Dermis blood vessel endothelial cell (primary cell): ENCODE measurements at places on chromosomes 7 and 10. TPM values are rescaled to one million over a fixed set of nuclear protein-coding genes. Genes with fewer than 3 reads are reported as not detected.

DNA sequence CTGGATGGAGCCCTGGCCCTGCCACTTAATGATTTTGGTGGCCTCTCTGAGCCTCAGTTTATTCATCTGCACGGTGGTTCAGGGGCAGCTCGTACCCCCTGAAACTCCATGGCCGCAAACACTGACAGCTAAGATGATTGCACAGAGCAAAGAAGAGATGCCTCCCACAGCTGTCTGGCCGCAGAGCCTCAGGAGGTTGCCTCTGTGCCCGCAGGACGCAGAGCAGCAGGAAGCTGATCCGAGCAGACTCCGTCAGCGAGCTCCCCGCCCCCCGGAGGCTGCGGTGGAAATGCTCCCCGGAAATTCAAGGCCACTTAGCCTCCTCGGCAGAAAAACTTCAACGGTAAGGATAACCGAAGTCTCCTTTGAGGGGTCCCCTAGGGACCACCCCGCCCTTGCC is 30.2 kb upstream of the C10orf53 start:
- no peak for DNase-seq

DNA sequence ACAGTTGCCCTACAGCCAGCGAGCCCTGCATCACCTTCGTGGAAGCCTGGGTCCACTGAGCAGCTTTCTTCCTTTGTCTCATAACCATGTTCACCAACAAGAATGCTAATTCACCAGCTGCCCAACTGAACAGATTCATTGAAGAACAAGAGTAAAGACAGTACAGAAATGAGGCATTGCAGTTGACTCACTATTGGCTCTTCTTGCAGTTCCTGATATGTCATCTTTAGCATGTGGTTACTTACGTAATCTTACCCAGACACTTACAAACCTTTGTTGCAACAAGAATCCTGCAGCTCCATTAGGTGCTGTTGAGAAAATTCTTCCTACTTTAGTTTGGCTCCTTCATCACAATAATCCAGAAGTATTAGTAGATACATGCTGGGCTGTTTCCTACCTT is 174.0 kb upstream of the TPK1 start:
- no peak for DNase-seq

DNA sequence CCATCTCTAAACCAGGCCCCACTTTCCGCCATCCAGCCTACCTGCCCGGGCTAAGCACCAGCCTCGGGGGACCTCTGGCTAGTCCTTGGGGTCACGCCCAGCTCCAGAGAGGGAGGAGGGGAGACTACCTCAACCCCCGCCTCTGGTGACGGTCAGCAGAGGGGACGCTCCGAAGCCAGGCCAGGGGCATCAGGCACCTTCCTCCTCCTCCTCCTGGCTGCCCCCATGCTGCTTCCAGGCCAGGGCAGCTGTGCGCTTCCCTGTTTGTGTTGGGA is 4.0 kb upstream of the SMARCD3 start:
- no peak for DNase-seq

GRCh38 chr7:101400751-101401150 is 38.1 kb downstream of the COL26A1 start:
- DNase-seq = no peak

GRCh38 chr7:150686030-150686631 is 625 bp downstream of the GIMAP2 start:
- peak; percentile 40 for DNase-seq

- no peak for DNase-seq
These were observed 41.9 kb downstream of the WIPI2 start for GRCh38 chr7:5231811-5232484.

DNA sequence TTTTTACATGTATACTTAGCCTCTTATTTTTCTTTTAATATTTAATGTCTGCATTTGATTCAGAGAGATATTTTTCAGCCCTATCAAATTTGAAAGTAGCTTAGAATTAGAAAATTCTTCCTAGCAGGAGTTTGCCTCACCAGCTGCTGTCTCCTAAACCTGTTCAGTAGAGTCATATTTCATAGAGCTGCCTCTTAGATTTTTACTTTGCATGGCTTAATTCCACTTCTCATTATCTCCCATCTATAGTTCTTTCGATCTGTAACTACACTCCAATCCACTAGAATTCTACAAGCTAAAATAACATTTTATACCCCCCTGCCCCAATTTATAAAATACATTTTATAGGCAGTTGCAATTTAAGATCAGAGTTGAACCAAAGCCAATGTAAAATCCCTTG is 227.0 kb downstream of the ANK3 start:
- DNase-seq = no peak

- no peak for DNase-seq
These were observed 21.4 kb downstream of the HKDC1 start for GRCh38 chr10:69241575-69241974.

DNA sequence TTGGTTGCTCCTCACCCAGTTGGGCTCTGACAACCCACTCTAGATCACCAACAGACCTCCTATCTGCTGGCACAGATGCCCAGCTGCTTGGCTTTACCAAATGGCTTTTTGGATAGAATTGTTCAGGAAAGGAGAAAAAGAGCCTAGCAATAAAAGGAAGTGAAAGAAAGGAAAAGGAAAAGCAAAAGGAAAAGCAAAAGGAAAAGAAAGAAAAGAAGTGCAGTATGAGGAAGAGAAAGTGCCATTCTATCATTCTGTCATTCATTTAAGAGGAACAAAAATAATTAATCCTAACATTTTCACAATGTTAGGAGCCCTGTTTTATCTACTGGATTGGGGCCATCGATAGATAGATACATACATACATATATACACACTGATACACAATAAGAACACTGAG is 353.6 kb downstream of the THSD7A start:
- no peak for DNase-seq

- DNase-seq = peak; percentile 4
These were observed 192.8 kb upstream of the AHR start for GRCh38 chr7:17105701-17106100.

DNA sequence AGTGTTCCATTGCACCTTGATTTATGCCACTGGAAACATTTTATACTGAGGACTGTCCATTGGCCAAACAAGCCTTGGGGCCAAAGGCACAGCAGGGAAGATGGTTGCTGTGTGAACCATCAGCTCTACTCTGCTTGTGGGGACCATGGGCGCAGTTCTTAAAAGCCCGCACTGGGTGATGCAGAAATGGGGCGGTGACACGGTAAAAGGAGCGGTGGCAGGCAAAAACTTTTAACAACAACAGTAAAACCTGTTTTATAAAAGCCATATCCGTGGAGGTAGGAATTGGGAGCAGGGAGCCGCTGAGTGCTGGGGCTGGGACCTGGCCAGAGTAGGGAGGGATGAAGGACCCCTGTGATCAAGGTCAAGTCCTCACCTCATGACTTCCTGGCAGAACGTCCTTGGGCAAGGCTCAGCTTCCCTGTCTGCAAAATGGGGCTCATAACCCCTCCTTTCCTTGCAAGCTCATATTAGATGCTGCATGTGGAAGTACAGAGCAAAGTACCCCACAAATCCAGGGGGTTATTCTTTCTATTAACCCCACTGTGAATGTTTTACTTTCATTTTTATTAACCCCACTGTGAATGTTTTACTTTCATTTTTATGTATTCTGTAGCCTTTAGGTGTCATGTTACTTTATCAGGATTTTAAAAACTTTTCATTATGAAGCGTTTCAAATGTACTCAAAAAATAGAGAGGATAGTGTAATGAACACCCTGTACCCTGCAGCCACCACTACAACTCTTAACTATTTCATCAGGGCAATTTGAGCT is 78.3 kb downstream of the GRK5 start:
- no peak for DNase-seq

- no peak for DNase-seq
These were observed 23.4 kb downstream of the IQCE start for GRCh38 chr7:2582006-2582735.

DNA sequence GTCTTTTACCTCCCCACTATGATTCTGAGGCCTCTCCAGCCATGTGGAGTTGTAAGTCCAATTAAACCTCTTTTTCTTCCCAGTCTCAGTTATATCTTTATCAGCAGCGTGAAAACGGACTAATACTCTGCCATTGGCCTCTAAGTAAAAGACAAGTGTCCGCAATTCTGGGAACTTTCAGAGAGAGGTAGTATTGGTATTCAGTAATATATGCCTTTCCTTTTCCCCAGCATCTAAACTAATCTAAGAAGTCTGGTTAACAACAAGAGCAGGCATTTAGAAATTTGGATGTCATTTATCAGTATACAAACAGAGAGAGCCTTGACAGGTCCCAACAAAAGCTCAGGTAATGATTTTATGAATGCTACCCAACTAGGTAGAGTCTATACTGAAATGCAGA is 95.2 kb downstream of the ATE1 start:
- no peak for DNase-seq

- no peak for DNase-seq
These were observed 7.1 kb downstream of the MMRN2 start for GRCh38 chr10:86950349-86950748.

- DNase-seq = no peak
These were observed 146.5 kb downstream of the MAPK8 start for GRCh38 chr10:48452879-48453412.

DNA sequence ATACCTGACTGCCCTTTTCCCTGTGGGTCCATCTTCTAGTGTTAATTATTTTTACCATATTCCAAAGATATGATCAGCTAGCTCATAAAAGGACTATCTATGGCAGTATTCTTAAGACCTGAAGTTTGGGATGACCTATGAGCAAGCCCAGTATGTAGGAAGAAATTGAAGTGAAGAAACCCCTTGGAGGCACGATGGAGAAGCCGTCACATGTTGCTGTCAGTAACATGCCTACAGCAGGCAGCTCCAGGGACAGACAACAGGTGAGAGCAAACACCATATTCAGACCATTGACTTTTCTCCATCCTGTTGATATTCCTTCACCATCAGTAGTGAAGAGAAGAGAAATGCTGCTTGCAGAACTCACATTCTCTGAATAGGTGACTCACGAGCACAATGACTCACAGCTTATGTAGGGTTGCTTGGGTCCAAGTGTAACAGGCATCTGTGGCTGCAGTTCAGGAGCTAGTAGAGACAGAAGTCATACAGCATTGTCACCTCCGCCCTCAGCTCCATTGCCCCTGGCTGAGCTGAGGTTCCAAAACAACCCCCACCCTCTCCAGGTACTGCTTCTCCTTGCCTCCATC is 8.4 kb upstream of the LYZL2 start:
- peak; percentile 86 for DNase-seq

DNA sequence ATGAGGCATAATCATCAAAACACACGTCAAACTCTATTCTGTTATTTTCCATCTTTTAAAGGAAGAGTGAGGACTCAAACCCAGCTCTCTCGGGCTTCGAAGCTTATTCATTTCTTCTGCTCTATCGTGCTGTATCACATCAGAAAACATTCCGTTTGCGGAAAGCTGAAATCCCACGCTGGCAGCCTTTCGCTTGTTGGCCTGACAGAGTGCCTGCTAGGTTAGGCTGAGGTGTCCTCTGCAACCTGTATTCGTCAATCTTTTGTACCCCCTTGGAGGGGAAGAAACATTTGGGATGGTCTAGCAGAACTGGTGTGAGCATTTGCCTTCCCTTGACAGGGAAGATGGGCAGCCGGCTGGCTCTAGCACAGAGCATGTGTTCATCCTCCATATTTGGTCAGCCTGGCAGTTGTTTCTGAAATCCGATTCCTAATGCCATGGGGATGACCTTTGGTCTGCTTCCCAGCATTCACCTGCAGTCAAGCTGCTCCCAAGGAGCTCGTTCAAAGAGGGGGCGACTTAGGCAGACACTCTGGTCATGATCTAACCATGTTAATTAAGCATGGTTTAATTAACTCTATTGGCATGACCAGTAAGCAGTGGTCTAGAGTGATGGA is 55.2 kb downstream of the TACC2 start:
- DNase-seq = no peak

DNA sequence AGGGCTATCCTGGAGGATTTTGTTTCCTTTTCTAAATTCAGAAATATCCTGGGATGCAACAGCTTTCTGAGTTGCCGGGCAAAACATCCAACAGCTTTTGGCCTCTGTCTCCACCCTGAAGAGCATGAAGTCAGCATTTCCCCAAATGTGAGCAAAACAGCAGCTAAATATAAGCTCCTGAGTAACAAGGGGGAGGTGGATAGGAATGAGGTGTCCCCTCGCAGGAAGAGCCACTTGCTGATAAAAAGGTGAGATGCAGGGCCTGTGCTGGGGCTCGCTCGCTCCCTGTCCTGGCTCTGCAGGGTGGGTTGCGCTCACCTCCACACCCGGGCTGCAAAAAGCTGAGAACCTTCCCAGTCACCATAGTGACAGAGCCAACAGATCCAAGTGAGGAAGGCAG is 264.3 kb downstream of the ZEB1 start:
- no peak for DNase-seq

- no peak for DNase-seq
These were observed 316.6 kb upstream of the TMEM229A start for GRCh38 chr7:124349443-124349842.

DNA sequence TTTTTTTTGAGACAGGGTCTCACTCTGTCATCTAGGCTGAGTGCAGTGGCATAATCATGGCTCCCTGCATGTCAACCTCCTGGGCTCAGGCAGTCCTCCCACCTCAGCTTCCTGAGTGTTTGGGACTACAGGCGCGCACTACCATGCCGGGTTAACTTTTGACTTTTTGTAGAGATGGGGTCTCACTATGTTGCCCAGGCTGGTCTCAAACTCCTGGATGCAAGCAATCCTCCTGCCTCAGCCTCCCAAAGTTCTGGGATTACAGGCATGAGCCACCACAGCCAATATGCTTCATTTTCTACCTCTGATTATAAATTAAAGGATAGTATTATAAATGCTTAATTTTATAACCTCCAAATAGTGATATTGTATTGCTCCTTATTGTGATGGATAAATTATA is 121.3 kb downstream of the ADK start:
- no peak for DNase-seq

- peak; percentile 84 for DNase-seq
These were observed 55.8 kb upstream of the MRLN start for GRCh38 chr10:59808896-59809643.

- no peak for DNase-seq
These were observed 10.9 kb downstream of the PPA1 start for GRCh38 chr10:70222340-70222794.

- DNase-seq = no peak
These were observed 1004.9 kb downstream of the KCNMA1 start for GRCh38 chr10:76632767-76633051.

- DNase-seq = peak; percentile 32
These were observed 21.2 kb downstream of the PALD1 start for GRCh38 chr10:70499836-70500167.

DNA sequence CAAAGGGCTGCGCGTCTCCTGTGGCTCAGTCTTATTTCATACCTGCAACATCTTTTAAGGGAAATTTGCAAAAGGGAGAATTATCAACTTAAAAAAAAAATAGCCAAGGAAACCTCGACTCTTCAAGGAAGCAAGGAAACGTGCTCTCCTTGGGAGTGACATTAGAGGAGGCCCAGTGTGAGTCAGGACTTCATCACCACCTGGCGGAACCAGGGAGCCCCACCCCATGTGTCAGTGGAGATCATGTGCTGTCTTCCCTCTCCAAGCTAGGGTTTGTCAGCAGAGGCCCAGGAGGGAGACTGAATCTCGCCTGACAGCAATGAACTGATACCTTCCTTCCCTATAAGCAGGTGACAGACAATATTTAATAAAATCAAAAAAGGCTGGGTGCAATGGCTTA is 28.9 kb downstream of the POR start:
- DNase-seq = peak; percentile 11

- no peak for DNase-seq
These were observed 222.1 kb upstream of the SHH start for GRCh38 chr7:156034397-156034796.

The NRAP gene
- not detected in 2 replicates for total RNA-seq

The JAZF1 gene
- total RNA-seq = 3.6 and 4.9 TPM in 2 replicates

The SLC18A2 gene
- total RNA-seq = 0.05 TPM in 1 of 2 replicates, not detected in the other

The GNGT1 gene
- total RNA-seq = not detected in 2 replicates

The NUDT13 gene
- 1.0 and 2.1 TPM in 2 replicates for total RNA-seq

The LRRC17 gene
- 1.2 and 2.0 TPM in 2 replicates for total RNA-seq

The HOXA4 gene
- total RNA-seq = 0.34 and 0.65 TPM in 2 replicates

The HTRA1 gene
- 54.7 and 117 TPM in 2 replicates for total RNA-seq

The ADCK2 gene
- 30.6 and 44.2 TPM in 2 replicates for total RNA-seq

The IFRD1 gene
- 34.1 and 55.5 TPM in 2 replicates for total RNA-seq

The PNLIPRP3 gene
- total RNA-seq = under 0.01 TPM in 1 of 2 replicates, not detected in the other
